ENCODE measurements at places on chromosomes 3 and 15. TPM values are rescaled to one million over a fixed set of nuclear protein-coding genes. Genes with fewer than 3 reads are reported as not detected.

BUB1B gene
- polyA plus RNA-seq, result 0.78 TPM

NDUFAF3 gene
- 61.0 TPM for polyA plus RNA-seq

- H3K4me1 ChIP-seq, result peaks cover 8% of the 10 kb centered on the region
- no peaks in the 10 kb centered on the region for H3K36me3 ChIP-seq
- DNase-seq, result no peak
- H3K4me3 ChIP-seq, result no peak overlapping the region
- H3K27ac ChIP-seq, result no peak overlapping the region
Observed at GRCh38 chr3:102181175-102181920, 253.5 kb upstream of the ZPLD1 start.

DNA sequence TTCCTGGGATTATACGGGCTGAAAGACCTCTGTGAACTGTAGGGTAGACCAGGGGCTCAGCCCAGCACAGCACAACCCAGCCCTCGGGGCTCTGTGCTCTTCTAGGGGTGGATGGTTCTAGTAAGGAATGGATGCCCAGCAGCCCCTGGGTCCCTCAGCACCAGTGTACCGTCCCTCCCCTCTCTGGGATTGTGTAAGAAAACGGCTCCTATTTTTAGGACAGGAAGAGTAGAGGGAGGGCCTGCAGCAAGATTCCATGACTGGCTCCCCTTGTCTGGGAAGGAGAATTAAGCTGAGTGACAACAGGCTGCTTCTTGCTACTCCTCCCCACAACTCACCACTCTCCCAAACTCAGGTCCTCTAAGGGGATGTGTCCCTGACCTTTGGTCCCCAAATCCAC lies 270.8 kb upstream of the TOPAZ1 start:
- H3K4me1 ChIP-seq, result no peaks in the 10 kb centered on the region
- H3K27me3 ChIP-seq, result no peaks in the 10 kb centered on the region
- no peak overlapping the region for H3K4me3 ChIP-seq
- H3K36me3 ChIP-seq, result no peaks in the 10 kb centered on the region
- H3K27ac ChIP-seq, result no peak overlapping the region
- DNase-seq, result no peak

CHST14 gene
- polyA plus RNA-seq, result 5.7 TPM

GRCh38 chr3:129820587-129820986 lies 72.9 kb downstream of the TMCC1 start:
- H3K27me3 ChIP-seq, result no peaks in the 10 kb centered on the region
- H3K27ac ChIP-seq, result no peak overlapping the region
- H3K36me3 ChIP-seq, result peaks cover 2% of the 10 kb centered on the region
- no peak for DNase-seq

DNA sequence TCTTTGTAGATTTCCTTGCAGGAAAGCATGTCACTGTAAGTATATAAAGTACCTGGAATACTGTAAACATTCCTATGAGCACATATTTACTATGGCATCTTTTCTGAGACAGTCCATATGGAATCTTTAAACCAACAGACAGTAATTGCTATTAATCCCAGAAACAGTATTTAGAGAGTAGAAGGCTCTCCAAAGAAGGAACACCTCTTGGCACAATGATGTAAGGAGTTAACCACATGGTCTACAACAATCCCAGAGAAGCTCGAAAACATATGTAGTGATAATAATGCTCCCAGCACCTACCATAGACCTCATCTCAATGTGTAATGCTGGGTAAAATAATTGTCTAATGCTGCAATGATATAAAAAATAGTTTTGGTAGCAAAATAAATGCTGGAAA lies 95.8 kb upstream of the IL12A start:
- no peaks in the 10 kb centered on the region for H3K27me3 ChIP-seq
- H3K36me3 ChIP-seq, result no peaks in the 10 kb centered on the region
- DNase-seq, result no peak
- no peak overlapping the region for H3K4me3 ChIP-seq
- H3K27ac ChIP-seq, result no peak overlapping the region

DNA sequence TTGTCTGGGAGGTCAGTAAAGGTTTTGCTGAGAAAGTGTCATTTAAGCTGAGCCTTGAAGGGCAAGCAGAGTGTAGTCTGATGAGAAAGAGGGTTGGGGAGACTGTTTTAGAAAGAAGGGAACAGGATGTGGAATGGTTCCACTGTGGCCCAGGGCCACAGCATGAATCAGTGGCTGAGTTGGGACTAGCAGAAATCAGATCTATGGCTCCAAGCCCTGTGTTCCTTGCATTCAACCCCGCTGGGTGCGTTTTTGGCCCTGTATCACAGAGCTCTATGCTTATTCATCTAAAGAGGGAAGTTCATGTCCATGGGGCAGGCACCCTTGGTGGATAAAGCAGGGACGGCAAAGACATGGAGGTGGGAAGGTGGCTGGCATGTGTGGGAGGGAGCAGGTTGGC lies 151.3 kb downstream of the CACNA1D start:
- H3K4me1 ChIP-seq, result no peaks in the 10 kb centered on the region
- no peak overlapping the region for H3K27ac ChIP-seq
- H3K27me3 ChIP-seq, result no peaks in the 10 kb centered on the region
- no peak for DNase-seq
- H3K4me3 ChIP-seq, result no peak overlapping the region

DNA sequence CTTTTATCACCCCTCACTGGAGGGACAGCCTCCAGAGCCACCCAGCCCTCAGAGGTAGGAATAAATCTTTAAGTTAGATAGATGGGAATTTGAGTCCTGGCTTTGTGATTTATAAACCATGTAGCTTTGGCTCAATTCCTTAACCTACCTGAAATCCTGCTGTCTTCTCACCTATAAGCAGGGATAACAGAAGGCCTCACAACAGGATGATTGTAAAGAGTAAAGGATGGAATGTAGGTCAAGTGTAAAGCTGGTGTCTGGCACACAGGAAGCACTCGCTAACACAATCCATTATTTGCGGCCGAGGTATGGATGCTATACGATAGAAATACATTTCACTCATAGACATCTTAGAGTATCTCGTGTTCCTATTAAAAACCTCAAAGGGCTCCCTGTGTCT lies 162.9 kb upstream of the LRTM1 start:
- no peaks in the 10 kb centered on the region for H3K4me1 ChIP-seq
- no peak overlapping the region for H3K27ac ChIP-seq
- no peaks in the 10 kb centered on the region for H3K27me3 ChIP-seq
- no peak overlapping the region for H3K4me3 ChIP-seq
- no peak for DNase-seq
- no peaks in the 10 kb centered on the region for H3K36me3 ChIP-seq

- peaks cover 8% of the 10 kb centered on the region for H3K27me3 ChIP-seq
- no peak overlapping the region for H3K4me3 ChIP-seq
- H3K4me1 ChIP-seq, result no peaks in the 10 kb centered on the region
Observed at GRCh38 chr3:115685097-115685496, 61.8 kb downstream of the GAP43 start.

DNA sequence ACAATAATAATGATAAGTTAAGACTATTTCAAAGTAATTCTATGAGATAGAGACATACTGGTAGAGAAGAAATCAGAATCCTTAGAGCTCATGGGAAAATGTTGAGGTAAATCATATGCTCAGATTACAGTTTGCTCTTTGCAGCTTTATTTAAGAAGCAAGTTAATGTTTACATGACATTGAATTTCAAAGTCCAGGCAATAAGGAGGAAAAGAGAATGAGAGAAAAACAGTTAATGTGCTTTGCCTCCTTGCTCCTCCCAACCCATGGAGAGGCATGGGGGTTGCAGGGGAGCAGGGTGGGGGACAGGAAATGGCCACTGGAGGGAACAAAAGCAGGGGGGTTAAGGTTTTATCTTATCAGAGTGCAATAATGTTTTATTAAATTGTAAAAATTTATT lies 42.2 kb upstream of the ZBTB38 start:
- peaks cover 2% of the 10 kb centered on the region for H3K4me1 ChIP-seq
- no peaks in the 10 kb centered on the region for H3K36me3 ChIP-seq
- H3K4me3 ChIP-seq, result no peak overlapping the region
- DNase-seq, result no peak
- H3K27ac ChIP-seq, result no peak overlapping the region

- no peaks in the 10 kb centered on the region for H3K4me1 ChIP-seq
- H3K36me3 ChIP-seq, result no peaks in the 10 kb centered on the region
- no peaks in the 10 kb centered on the region for H3K27me3 ChIP-seq
- no peak for DNase-seq
- H3K27ac ChIP-seq, result no peak overlapping the region
Observed at GRCh38 chr15:35394416-35394815, 151.5 kb downstream of the DPH6 start.

CPA3 gene
- not detected for polyA plus RNA-seq

DNA sequence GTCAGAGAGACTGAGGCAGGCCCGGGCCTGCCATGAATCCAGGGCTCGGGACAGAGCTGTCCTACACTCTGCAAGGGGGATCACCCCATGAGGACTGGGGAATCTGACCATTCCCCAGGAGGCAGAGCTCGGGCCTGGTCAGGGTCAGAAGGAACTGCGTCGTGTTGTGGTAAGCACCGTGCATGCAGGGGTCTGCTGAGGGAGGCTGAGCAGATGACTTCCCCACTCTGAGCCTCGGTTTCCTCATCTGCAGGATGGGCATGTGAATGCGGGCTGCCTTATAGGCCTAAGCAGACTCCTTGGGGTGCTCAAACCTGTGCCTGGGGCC lies 61.6 kb upstream of the IQSEC1 start:
- no peak overlapping the region for H3K4me3 ChIP-seq
- no peaks in the 10 kb centered on the region for H3K36me3 ChIP-seq
- H3K27me3 ChIP-seq, result peaks cover 12% of the 10 kb centered on the region
- DNase-seq, result no peak

GPR15 gene
- polyA plus RNA-seq, result 6.4 TPM

DNA sequence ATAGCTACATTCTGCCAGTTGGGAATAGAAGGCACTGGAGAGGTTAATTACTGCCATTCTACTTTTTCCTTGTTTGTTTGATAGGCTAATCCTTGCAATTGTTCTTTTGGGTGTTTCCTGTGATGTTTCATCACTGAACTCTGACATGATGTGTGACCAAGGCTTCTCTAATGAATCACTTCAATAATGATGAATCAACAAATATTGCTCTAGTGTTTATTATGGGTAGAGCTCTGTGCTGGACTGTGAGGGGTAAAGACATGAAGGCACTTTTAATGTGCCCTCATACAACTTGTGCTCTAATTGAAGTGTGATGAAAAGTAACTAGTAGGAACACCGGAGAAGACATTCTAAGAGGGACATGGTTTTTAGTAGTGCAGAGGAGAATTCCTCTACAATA lies 233.6 kb downstream of the WDR72 start:
- no peaks in the 10 kb centered on the region for H3K4me1 ChIP-seq
- H3K27me3 ChIP-seq, result no peaks in the 10 kb centered on the region
- H3K4me3 ChIP-seq, result no peak overlapping the region
- H3K36me3 ChIP-seq, result no peaks in the 10 kb centered on the region
- no peak overlapping the region for H3K27ac ChIP-seq

- no peak for DNase-seq
- H3K4me3 ChIP-seq, result peak overlapping the region; percentile 61
- H3K27me3 ChIP-seq, result no peaks in the 10 kb centered on the region
- H3K27ac ChIP-seq, result peak overlapping the region; percentile 73
- H3K36me3 ChIP-seq, result peaks cover 23% of the 10 kb centered on the region
Observed at GRCh38 chr3:184315543-184315867, 1.1 kb downstream of the EIF4G1 start.
